ENCODE measurements at places on chromosomes 7 and 10.

DNA sequence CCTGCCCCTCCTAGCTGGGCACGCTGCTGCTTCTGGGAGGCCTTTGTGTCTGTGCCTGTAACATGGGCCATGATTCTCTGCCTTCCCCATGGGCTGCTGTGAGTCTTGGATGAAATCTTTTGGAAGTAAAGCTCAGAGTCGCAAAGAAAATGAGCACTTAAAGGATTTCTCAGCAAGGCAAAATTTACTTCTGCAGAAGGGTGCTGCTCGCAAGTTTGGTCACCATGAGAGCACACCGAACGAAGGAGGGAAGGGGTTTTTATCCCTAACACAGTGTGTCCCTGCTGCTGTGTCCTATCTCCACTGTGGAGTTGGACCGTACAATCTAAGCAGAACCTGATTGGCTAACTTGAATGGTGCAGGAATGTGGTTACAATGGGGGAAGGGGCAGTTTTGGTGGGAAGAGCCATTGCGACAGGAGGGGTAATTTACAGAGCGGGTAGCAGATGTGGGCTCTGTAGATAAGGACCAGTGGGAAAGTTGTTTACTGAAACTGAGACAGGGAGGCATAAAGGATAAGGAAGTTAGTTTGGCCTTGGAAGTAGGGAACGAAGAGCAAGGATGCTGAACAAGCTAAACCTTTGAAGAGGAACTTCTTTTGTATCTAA is 57.5 kb downstream of the FANK1 start:
- no peak for DNase-seq

- no peak for DNase-seq
Observed at GRCh38 chr10:130764651-130765050, 546.9 kb downstream of the TCERG1L start.

- no peak for DNase-seq
Observed at GRCh38 chr10:42783181-42783549, 570 bp downstream of the BMS1 start.

DNA sequence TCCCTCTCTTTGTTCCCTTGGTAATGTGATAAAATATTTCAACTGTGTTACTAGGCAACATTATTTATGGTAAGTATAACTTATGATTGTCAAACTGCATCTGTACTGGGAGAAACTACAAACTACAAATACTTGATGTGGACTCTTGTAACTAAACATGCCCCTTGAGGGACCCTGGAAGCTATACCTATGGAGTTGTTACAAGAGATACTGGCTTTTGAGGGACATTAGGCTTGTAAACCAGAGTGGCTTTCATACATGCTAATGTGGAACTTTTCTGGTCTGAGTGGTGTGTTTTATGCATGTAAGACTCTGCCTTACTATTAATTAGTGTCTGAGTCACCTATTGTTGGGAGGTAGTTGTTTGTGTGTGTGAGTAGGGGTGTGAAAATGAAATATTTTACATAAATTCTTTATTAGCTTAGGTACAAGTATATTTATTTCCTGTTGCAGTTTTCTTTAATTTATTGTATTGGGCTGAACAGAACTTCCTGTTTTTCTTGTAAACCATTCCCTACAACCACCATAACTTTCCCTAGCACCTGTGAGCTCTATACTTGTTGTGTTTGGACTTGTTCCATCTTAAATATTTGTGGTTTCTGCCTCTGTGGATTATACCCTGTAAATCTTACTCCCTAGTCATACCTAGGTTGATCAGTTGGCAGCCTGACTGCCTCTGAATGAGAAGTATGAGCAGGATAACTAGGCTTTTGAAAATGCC is 49.8 kb downstream of the STK31 start:
- no peak for DNase-seq

- DNase-seq = no peak
Observed at GRCh38 chr7:27901028-27901760, 161.2 kb downstream of the TAX1BP1 start.

DNA sequence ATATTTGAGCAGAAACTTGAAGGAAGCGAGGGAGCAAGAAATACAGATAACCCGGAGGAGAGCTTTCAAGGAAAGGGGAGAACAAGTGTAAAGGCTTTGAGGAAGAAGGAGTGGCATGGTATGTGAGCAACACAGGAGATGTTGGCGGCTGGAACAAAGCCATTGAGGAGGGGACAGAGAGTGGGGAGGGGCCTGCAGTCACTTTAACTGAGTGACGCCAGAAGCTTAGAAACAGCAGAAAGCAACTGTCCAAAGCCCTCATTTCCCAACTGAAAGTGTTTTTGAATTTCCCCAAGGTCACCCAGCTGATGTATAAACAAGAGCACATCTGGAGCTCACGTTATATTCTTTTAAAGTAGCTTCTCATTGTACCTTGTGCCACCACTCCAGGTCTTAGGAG is 19.1 kb downstream of the AUTS2 start:
- DNase-seq = no peak

- no peak for DNase-seq
Observed at GRCh38 chr7:106223156-106223555, 61.6 kb downstream of the NAMPT start.

DNA sequence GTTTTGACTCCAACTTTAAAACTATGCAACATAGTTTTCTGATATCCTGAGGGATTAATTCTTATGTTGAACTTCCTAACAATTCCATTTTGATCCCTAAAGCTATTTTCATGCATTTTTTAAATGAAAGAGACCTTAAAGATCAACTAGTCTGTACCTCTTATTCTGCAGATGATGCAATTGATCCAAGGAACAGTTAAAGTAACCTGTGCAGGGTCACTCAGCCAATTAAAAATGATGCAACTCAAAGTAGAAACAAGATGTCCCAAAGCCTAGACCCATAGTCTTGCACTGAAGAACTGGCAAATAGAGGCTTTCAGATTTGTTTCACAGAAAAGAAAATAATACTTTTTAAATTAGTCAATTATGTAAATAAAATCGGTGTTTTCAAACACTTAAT is 86.3 kb downstream of the IMMP2L start:
- DNase-seq = no peak

DNA sequence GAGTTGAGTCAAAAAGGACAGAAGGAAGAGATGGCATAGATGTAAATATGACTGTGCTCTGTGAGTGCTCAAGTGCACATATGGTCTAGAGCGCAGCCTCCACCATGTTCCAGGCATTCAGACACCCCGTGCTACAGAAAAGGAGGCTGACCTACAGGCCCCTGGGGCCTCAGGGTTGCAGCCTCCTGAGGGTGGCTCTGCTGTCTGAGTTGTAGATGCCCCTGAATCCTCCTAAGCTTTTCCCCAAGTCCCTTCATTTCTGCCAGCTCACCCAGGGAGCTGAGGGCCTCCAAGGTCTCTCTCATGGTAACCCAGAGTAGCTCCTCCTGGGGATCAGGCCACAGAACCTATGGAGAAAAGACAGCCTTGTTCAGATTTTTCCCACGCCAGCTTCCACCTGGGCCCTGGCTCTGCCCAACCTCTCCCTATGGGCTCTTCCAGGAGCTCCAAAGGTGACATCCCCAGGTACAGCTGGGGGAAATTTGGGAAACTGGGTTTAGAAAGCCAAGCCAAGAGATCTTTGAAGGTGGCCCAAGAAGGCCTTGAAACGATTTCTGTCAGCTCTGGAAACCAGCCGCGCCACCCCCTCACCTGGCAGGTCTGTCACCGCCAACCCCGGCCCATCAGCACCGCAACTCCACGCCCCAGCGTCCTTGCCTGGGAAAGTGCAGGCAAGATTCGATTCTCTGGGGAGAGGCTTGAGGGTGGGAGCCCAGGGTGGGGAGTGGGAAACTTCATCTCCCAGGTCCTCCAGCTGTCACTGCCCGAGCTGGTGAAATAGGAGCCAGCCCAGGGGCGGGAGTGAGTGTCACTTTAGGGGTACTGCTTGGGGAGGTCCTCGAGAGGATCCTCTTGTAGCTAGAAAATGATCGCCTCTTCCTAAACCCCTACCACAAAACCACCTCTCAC is 2.4 kb downstream of the ZNF467 start:
- DNase-seq = no peak

DNA sequence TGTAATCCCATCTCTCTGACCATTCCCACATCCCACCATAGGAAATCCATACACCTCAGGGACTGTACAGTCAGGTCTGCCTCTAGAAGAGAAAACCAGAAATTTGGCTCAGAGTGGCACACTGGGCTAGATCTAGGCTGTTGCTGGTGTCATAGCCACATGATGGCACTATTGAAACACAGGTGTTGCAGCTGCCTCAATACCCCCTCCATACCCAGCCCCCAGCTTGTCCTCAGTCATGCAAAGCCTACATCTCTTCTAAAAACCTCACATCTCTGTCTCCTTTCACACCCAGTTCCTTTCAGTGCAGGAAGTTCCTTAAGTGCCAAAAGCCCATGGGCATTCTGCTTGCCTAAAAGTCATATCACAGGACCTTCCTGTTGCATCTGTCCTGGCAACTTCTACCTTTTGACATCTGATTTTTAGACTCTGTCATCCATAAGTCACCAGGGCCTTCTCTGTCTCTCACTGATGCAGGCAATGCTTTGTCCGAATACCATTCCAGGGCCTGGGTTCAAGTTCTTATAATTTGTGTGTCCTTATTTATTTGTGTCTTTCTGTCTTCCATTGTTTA is 27.0 kb upstream of the HIBADH start:
- peak; percentile 76 for DNase-seq

DNA sequence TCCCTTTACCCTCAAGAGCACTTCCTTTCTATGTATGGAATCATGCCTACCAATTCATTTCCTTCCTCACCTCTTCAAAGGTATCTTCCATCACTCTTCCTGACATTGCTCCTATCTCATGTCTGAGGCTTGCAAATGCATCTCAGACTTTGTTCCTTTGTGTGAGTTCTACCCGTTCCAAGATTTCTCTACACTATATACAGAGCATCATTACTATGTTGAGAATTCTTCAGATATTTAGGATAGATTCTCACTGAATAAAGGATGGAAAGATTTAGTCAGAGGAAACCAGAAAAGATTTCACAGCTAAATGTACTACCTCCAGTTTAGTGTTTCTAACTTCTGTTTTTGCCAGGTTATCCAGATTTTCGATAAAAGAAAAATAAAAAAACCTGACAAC is 462.7 kb downstream of the PHTF2 start:
- DNase-seq = no peak

GRCh38 chr10:112767156-112767555 is 182.9 kb upstream of the TCF7L2 start:
- DNase-seq = no peak

GRCh38 chr10:100076750-100077149 is 4.9 kb downstream of the CPN1 start:
- no peak for DNase-seq

DNA sequence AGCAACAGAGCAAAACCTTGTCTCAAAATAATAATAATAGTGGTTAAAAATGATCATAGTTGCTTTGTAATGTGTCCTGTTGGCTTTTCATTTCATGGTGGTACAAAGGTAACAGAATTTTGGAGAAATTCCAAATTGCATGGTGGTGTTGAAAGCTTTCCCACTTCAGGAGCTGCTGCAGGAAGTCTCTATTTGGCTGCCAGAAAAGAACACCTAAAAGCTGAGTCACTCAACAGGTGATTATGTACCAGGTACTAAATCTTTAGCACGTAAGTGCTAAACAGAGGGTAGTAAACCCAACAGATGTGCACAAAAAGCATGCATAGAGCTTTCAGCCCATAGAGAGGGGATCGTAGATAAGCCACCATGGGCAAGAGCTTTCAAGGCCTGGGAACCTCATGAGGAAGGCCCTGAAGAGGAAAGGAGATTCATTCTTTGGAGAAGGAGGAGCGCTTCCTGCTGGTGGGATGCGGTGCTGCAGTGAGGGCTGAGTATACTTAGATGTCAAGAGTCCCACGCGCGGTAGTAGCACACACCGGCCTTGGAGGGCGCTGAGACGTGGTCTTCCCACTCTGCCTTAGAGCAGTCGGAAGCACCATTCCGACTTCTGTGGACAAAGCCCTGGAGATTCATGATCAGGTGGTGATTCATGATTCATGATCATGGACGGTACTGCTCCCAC is 118.7 kb downstream of the RALA start:
- DNase-seq = peak; percentile 76

DNA sequence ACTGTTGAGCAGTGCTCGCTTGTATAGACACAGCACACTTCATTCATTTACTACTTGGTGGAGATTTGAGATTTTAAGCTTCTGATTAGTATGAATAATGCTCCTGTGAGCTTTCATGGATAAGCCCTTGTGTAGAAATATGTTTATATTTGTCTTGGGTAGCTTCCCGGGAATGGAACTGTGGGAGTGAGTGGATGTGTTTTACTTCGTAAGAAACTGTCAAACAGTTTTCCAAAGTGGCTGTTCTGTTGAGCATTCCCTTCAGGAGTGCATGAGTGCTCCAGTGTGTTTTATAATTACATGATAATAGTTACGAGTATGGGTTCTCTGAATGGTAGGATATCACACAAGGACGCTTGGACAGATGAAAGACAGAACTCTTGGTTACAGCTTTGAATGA is 49.4 kb downstream of the VWC2 start:
- DNase-seq = no peak

DNA sequence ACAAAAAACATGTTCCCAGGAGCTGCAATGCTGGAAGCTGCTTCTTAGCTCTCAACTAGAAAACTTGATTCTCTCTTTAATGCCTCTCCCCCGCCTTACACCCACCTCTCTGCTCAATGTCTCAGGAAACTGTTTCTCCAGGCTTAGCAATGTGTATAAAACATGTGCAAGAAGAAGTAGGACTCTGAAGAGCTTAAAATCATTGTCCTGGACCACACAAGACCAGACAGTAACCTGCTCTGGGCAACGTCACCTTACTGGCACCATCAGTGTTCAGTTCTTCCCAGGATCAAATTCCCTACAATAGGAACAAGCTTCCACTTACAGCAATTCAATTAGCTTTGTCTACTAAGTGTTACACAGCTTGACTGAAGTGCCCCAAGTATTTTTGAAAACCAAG is 104.9 kb downstream of the RAPGEF5 start:
- no peak for DNase-seq

DNA sequence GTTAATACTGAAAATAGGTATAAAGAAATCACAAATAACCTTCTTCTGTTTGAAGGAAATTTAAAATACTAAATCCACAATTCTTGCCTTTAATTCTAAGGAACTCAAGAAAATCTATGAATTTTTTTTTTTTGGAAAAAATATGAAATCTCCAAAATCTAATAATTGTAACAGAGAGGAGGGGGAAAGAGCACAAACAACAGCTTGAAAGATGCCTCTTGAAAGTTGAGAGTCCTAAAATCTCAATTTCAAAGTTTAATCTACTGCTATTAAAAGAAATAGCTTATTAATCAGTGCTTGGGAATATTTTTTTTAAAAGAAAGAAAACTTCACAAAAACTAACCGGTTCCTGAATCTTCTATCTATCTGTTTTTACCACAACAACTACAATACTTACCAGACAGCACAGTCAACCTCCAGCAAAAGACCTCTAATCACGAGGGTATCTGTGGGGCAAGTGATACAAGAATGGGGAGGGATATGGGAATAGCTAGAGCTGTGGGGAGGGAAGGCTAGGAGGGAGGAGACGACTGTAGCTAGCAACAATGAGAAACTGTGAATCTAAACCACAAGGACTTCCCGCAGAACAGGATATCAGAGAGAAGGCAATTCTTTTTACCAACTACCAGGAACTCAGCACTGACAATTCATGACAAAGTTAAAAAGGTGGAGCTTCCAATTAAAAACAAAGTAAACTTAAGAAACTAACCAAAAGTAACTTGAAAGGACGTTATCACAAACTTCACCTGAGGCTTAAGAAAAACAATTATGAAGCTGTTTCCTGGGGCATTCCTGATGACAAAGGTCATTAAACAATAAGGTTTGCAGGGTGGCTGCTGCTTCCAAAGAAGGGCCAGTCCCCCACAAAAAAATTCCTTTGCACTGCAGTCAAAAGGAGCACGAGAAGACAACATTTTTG is at the start of gene USP54:
Gene USP54, minus strand, starts transcription at position 462 of the 919 bp plus-strand sequence. CDS start 15,684 bp downstream, outside the sequence.
- no peak for DNase-seq

GRCh38 chr7:129376778-129377700 is 57.2 kb upstream of the STRIP2 start:
- no peak for DNase-seq
